RCC 7860 (cell line): ENCODE measurements at places on chromosomes 6 and 20.
A peak's percentile ranks its signal among the peaks of the same experiment; 100 is the strongest.

DNA sequence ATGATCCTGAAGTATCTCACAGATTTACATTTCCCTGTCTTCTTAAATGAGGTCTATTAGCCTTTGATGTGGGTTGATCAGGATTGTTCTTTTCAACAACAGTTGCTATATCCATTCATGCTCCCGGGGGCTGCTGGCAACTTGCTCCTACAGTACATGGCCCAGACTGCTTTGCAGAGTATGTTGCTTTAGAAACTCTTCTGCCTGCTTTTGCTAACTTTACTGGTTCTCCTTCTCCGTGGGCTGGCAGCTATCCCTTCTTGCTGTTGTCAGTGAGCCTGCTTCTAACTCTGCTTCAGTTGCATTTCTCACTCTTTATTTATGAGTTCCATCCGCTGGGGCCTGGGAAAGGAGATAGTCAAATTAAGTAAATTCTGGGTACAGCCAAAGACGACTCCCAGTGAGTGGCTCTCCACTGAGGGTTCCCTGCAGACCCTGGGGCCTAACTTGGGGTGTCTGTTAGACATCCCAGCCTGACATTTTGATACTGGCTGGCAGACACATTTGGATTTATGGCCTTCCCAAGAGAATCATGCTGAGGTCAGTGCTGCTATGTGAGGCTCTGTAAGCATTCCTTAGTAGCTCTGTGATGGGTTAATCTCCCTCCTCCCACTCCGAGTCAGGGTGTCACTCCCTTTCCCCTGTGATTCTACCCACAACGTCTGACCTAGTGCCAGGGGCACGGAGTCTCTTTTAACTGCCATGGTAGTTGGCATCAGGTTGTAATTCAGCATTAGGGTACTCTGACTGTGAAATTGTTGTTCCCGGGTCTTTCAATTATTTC is 73.6 kb downstream of the SLX4IP start:
- peak; percentile 35 for DNase-seq

GRCh38 chr20:5658912-5659345 is 91.3 kb upstream of the SHLD1 start:
- DNase-seq: peak; percentile 7

GRCh38 chr6:2109796-2110195 is 135.6 kb downstream of the GMDS start:
- DNase-seq: no peak

GRCh38 chr6:1049900-1050299 is 262.0 kb upstream of the FOXQ1 start:
- DNase-seq: no peak

DNA sequence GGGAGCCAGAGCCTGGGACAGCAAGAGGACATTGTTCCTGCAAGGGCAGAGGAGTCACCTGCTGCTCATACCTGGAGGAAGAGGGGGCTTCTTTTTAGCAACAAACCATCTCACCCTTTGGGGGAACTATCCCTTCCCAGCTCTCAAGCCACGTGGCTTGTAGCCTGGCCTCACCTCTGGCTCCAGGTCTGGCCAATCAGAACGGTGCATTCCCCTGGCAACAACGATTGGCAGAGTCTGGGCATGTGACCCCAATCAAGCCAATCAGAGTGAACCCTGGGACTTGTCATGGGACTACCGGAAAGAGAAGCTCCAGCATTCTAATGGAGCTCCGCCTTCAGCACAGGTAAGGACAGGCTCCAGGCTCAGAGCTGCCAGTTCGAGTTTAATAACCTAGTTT is 33.6 kb downstream of the KCNB1 start:
- no peak for DNase-seq

DNA sequence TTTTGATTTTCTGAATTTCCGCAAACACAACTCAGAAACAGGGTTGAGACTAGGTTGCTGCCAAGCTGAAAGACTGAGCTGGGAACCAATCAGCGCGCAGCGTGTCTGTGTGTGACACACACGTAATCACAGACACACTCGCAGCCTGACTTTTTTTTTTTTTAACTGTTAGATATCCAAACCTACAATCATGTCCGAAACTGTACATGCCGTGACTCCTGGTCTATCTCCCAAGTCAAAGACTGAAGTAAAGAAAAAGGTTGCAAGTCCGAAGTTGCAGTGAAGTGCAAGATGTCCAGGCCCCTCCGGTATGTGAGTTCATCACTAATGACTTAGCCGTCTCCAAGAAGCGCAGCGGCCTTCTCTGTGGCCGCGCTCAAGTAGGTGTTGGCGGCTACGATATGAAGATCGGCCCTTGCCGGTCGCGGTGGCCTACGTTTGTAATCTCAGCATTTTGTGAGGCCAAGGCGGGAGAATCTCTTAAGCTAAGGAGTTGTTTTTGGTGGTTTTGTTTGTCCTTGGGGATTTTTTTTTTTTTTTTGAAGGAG is 108.2 kb downstream of the HFE start:
- peak; percentile 82 for DNase-seq

DNA sequence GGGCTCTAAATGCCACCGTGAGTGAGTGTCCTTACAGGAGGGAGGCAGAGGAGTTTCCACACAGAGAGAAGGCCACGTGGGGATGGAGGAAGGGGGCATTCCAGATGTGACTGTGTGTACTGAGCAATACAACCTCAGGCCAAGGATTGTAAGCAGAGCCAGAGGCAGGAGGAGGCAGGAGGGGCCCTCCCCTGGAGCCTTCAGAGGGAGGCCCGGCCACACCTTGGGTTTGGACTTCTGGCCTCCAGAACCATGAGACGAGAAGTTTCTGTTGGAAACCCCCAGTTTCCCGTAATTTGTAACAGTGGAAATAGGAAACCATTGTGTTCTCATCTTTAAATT is 9.3 kb upstream of the KIF25 start:
- no peak for DNase-seq

DNA sequence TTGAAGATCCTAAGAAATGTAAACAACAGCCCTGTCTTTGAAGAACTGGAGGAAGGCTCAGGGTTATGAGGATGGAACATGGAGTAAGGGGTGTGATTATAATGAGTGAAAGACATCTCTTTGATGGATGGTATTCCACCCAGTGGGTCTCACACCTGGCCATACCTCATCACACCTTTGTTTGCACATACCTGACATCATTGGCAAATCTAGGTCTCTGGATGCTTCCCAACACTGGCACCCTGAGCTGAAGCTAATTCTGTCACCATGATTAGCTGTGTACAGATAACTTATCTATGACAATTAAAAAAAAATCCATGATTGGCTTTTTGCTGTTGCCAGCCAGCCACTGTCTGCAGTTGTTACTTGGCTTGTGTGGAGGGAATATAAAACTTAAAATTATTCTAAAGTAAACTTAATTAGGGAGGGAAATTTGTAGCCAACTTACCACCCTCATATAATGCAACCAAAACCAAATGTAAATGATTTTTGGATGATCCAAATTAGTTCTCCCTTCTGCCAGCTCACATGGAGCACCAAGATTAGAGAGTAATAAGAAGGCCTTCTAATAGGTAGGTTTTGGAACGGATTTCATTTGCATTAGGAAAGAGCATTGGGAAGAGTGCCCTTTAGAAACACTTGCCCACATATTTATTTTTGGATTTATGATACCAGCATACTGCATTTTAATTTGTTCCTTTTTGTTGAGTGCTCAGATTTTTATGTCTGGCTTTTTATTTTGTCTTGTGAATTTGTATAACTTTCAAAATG is 249.5 kb downstream of the SOX4 start:
- no peak for DNase-seq

- DNase-seq: no peak
Observed at GRCh38 chr6:6869094-6869493, 238.7 kb upstream of the RREB1 start.

DNA sequence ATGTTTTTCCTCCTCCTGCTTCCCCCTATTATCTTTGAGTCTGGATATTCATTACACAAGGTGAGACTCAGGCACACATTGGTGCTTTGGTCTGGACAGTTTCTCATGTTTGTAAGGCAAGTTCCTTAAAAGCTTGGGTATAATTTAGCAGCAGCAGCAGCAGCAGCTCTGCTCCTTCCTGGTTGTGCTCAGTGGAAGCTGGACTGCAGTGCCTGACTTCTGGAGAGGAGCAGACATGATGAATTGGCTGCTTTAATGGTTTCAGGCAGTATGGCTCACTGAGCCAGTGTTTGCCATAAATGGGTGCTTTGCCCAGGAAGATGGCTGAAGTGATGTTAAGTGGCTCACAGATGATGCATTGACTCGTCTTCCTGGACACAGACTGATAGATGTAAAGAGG is 32.4 kb downstream of the SLC9A8 start:
- no peak for DNase-seq

GRCh38 chr6:81265106-81265505 is 487.4 kb downstream of the TENT5A start:
- no peak for DNase-seq

DNA sequence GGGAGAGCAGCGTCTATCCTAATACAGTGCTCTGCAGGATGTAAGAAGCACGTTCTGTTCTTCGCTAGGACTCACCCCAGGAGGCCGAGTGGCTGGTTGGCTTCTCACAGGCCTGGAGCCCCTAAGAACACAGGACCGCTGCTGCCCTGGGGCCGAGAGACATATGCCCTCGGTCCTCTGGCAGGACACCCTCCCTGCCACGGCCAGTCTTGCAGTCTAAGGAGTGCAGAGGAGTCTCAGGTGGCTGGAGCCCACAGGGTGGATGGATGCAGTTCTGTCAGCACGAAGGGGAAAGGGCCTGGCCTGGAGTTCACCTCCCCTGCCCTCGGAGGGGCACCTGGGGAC is 96.5 kb downstream of the SMOC2 start:
- no peak for DNase-seq
